ENCODE measurements at places on chromosomes 11 and 22. TPM values are rescaled to one million over a fixed set of nuclear protein-coding genes. Genes with fewer than 3 reads are reported as not detected.

- no peak for DNase-seq
Measured at GRCh38 chr11:69367211-69367964, 73.4 kb downstream of the MYEOV start.

- DNase-seq: peak; percentile 92
Measured at GRCh38 chr11:64745521-64746328, 1.8 kb upstream of the RASGRP2 start.

- DNase-seq: no peak
Measured at GRCh38 chr11:106015066-106015465, 7.0 kb downstream of the MSANTD4 start.

GRCh38 chr11:6077723-6078122 is 29.8 kb upstream of the OR56B4 start:
- no peak for DNase-seq

Gene GRIK4
- total RNA-seq: not detected

Gene DCDC1
- total RNA-seq: not detected

Gene NLRP14
- total RNA-seq: 0.08 TPM

Gene ABTB2
- total RNA-seq: 0.97 TPM
